ENCODE measurements at places on chromosomes 1 and 21. TPM values are rescaled to one million over a fixed set of nuclear protein-coding genes. Genes with fewer than 3 reads are reported as not detected.

Gene TDRD10
- total RNA-seq = not detected

Gene DRAXIN
- 0.03 TPM for total RNA-seq

Gene HPDL
- total RNA-seq = not detected

Gene SLC1A7
- not detected for total RNA-seq

Gene SPRR1A
- not detected for total RNA-seq

Gene CDK18
- total RNA-seq = 2.7 TPM

Gene B4GALT3
- 55.9 TPM for total RNA-seq

Gene ELOVL1
- total RNA-seq = 78.3 TPM

Gene IL20
- not detected for total RNA-seq

Gene HMCN1
- total RNA-seq = 150 TPM

Gene ADCY10
- not detected for total RNA-seq

Gene JAM2
- total RNA-seq = 0.26 TPM

Gene TEX38
- not detected for total RNA-seq

Gene FCRLA
- total RNA-seq = 397 TPM

Gene FAM151A
- total RNA-seq = not detected

Gene LRRC8B
- 3.9 TPM for total RNA-seq

Data from SK-MEL-5 (cell line).